ENCODE measurements at places on chromosomes 2 and 18. TPM values are rescaled to one million over a fixed set of nuclear protein-coding genes. Genes with fewer than 3 reads are reported as not detected.

DNA sequence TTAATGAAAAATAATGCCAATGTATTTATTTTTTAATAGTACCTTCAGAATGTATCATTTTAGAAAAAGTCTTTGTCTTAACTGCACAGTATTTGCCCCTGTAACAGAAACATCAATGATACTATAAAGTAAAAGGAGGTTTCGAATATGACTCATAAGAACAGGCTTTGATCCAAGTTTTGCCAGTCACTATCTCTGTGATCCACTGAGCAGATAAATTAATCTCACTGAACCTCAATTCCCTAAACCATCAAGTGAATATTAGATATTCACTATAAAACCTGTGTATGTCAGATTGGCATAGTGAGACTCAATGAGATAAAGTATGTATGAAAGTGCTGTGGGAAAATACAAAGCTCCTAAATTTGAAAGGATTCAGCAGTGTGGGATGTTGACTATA lies 292.1 kb downstream of the EXOC6B start:
- DNase-seq, result no peak

GRCh38 chr2:794554-795241 lies 117.5 kb upstream of the TMEM18 start:
- no peak for DNase-seq

DNA sequence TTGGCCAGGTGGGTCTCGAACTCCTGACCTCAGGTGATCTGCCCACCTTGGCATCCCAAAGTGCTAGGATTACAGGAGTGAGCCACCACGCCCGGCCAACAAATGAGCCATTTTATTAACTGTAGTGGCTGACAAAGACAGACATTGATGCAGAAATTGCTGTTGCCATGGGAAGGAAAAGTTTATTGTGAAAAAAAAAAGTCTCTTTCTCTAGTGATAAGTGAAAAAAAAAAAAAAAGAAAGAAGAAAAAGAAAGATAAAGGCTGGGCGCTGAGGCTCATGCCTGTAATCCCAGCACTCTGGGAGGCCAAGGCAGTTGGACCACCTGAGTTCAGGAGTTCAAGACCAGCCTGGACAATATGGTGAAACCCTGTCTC lies 39.8 kb upstream of the RAB1A start:
- DNase-seq, result no peak

The CDCA7 gene
- 48.2 TPM for total RNA-seq

The STARD7 gene
- 123 TPM for total RNA-seq
